AG09319 (cell line): ENCODE measurements at places on chromosomes 16 and 17.
A peak's percentile ranks its signal among the peaks of the same experiment; 100 is the strongest.

DNA sequence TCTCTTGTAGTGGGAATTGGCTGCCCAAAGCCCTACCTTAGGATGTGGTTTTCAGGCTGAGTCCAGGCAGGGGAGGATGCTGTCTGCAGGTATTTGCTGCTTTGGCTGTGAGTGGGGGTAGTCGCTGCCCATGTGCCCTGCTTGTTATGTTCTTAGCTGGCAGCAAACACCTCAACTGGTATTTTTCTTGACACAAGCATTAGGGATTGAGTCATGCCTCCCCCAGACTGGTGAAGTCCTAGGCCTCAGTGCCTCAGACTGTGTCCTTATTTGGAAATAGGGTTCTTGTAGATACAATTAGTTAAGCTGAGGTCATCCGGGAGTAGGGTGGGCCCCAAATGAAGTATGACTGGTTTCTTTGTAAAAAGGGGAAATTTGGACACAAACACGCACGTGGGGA lies 808.3 kb upstream of the EEF2KMT start:
- DNase-seq = no peak

DNA sequence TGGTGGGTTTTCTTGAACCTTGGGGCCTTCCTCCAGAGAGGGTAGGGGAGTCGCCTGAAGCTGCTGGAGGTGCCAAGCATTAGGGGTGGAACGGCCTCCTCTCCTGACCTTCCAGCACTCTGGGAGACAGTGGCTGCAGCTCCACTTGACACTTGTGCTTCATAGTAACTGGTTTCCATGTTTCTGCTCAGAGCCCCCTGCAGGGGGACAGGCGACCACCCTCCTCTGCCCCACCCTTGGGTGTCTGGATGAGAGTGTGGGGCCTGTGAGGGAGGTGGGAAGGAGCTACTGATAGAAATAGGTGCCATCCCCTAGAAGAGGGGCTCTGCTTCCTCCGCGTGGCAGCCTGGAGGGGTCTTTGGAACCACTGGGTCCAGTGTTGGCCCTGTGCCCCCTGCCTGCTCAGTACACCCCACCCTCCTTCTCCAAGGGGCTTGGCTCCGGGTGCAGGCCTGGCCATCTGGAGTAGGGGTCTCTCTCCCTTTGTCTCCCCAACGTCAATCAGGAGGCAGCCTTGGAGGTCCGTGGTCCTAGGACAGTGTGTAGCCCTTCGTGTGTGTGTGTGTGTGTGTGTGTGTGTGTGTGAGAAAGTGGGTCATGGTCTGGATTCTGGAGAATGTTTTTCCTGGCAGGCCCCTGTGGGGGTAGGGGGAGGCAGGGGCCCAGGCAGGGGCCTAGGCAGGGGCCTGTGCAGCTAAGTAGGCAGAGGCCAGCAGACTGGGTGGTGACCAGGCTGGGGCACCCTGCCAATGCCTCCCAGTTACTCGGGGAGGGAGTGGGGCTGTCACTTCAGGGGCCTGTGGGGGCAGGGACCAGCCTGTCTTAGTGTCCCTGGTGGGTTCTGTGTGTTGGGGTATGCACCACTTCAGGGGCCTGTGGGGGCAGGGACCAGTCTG lies 4.9 kb downstream of the LASP1 start:
- no peak for DNase-seq

- peak; percentile 37 for DNase-seq
These were observed 24.5 kb downstream of the UNK start for GRCh38 chr17:75808905-75809621.

DNA sequence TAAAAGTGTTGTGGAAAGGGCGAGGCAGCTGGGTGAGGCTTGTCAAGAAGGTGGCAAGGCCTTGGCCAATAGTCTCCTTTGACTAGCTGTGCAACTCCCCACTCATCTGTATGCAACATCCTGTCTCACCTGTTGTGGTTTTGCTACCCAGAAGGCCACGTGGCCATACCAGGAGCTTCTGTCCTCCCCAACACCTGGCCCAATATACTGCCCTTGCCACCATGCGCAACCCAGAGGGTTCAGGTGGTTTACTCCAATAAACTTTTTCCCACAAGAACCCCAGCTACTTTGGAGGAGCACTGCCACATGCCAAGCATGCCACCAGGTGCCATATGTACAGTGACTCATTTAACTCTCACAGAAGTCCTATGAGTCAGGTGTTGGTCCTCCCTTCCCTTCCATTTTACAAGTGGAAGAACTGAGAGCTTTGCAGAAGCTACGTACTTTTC lies 10.2 kb downstream of the MYO19 start:
- no peak for DNase-seq

GRCh38 chr17:65745241-65745640 lies 183.8 kb upstream of the AXIN2 start:
- no peak for DNase-seq

DNA sequence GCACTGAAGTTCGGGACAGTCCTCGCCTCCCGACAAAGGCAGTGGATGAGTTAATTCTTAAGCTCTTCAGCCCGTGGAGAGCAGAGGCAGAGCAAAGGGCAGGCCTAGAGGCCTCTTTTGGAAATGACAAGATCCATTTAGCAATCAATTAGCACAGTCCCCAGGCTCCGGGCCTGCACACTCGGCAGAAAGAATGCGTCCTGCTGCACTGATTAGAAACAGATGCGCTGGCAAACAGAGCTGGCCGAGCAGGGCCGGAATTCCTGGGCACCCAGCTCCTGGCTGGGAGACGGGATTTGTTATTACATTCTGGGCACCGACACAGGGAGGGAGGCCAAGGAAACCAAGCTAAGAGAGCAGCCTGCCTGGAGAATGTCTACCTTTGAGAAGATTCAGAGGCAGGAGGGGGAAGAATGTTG lies 162.9 kb downstream of the COPRS start:
- DNase-seq = peak; percentile 95

DNA sequence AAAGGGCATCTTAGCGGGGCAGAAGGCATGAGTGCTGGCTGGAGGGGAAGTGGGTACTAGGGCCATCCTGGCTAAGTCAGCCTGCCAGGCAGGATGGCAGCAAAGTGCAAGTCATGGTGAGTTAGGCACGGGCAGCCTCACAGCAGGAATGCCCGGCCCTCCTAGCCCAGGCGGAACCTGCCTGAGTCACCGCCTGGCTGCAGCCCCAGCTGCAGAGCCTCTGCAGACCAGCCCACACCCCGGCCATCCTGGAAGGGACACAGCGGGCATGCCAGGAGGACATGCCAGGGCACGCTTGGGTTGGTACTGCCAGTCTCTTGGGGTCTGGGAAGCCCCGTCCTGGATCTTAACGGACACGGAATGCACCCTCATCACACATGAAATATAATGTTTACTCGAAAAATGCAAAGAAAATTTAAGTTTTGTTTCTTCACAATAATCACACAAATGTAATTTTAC lies 5.0 kb upstream of the ALDH3A1 start:
- DNase-seq = peak; percentile 77

GRCh38 chr16:28188085-28188916 lies 23.5 kb downstream of the XPO6 start:
- DNase-seq = no peak

DNA sequence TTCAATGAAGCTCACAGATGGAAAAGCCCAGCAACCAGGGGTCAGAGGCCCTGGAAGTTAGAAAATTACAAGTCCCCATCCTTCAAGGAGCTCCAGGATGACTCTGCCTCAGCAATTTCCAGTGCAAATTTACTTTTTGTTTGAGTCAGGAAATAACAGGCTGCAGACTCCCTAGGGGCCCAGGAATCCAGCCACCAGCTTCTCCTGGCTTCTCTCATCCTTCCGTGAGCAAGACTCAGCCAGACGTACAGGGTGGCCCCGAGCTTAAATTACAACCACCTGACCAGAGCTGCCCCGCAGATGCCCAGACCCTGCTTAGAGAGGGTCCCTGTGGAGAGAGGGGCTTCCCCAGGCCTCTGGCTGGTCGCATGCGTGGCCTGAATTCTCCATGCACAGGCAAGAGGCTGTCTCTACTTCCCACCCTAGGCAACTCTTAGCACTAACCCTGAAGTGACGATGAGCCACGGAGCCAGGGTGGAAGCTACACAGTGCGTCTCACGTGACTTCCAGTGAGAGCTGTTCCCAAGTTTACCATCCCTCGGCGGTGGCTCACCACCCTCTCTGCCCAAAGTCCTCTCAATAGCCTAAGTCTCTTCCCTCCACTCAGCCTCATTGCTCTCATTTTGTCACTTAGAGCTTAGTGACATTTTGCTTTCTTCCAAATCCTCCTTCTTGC lies 27.1 kb downstream of the GPR142 start:
- DNase-seq = no peak

DNA sequence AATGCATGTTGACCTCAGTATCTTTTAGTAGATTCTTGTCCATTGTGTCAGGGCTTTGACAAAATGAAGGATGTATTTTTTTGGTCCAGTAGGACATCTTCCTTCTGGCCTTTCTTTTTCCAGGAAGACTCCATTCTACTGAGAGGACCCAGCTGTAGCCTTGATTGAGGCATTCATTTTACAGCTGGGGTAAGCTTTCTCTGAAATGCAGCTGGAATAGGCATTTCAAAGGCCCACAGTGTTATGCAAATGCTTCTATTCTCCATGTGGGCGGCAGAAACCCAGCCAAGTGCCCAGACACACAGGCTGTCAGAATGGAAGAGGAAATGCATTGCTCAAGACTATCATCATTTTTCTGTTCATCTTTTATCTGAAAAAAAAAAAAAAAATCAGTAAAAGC lies 629.0 kb upstream of the CDH8 start:
- no peak for DNase-seq

DNA sequence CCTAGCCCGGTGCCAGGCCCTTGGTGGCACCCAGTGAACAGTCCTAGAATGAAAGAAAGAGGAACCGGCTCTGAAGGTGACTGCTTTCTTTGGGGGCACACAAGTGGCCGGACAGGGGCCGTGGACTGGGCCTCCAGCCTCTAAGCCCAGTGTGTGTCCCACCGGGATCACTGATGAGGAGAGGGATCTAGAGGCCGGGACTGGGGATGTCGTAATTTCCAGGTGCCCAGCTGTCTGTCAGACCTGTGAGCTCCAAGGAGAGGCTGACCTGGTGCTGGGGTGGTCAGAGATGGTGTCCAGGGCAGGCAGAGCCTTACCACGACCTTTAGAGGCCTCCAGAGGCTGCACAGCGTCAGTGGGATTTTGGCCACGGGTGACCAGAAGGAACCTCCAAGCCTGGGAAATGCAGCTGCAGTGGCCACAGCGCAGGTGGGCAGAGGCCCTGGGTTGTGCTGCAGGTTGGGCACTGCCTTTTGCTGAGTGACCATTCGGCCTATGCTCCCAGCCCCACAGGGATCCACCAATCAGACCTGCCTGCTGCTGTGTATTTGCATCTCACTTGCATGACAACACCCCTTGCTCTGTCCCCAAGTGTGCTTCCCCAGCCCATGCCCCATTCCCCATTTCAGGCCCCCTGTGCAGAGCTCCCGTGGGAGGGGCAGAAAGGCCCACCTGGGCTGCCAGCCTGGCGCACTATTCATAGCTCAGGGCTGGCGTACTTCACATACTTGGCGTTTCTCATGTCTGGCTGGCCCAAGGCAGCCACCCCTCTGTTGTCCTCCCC lies 12.5 kb downstream of the ARHGAP23 start:
- no peak for DNase-seq

- no peak for DNase-seq
These were observed 4.6 kb upstream of the PYDC1 start for GRCh38 chr16:31221357-31222160.

DNA sequence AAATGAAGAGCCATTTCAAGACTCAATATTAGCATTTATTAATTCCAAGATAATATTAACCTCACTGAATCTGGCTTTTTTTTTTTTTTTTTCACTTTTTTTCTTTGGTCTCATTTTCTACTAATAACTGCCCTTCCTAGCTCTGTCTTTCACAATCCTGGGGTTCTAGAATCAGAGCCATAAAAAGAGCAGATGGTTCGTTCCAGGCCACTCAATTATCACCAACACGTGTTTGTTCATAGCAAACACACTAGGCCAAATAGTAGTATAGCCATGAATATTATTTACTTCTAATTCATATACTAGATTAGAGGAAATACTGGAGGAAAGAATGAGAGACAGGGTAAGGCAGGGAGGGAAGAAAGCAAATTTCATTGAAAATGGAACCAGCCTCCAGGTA lies 39.8 kb downstream of the TEX2 start:
- no peak for DNase-seq

DNA sequence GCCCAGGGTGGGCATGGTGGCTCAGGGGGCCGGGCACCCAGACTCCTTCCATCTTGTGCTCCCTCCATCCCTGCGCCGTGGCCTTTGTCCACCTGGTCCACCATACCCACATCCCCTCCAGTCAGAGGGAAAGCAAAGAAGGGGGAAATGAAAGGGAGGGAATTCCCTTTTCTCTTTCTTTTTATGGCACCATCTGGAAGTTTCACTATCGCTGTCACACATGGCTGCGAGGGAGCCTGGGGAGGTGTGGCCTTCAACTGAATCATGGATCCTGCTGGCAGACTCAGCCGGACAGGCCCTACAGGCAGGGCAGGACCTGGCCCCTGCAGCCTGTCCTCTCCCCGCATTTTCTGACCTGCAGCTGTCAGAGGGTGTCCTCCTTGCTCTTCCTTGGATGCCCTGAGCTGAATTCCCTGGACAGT lies 6.2 kb downstream of the SLC12A3 start:
- DNase-seq = no peak

DNA sequence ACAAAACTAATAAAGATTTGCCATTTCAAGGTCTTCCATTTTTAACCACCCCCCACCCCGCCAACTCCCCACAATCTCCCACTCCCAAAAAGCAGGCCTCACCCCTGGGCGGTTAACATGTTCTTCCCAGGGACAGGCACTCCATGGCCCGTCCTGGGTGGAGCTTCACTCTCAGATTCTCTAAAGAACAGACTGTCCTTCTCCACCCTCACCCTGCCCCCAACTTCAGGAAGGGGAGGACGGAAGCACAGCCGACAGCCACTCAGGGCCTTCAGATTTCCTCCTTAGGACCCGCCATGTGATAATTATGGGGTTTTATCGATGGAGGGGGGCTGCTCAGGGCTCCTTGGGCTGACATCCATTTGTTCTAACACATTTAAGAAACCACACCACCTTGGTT lies 61.9 kb downstream of the ZFHX3 start:
- no peak for DNase-seq

- DNase-seq = no peak
These were observed 9.7 kb downstream of the CDH13 start for GRCh38 chr16:82636485-82636884.

DNA sequence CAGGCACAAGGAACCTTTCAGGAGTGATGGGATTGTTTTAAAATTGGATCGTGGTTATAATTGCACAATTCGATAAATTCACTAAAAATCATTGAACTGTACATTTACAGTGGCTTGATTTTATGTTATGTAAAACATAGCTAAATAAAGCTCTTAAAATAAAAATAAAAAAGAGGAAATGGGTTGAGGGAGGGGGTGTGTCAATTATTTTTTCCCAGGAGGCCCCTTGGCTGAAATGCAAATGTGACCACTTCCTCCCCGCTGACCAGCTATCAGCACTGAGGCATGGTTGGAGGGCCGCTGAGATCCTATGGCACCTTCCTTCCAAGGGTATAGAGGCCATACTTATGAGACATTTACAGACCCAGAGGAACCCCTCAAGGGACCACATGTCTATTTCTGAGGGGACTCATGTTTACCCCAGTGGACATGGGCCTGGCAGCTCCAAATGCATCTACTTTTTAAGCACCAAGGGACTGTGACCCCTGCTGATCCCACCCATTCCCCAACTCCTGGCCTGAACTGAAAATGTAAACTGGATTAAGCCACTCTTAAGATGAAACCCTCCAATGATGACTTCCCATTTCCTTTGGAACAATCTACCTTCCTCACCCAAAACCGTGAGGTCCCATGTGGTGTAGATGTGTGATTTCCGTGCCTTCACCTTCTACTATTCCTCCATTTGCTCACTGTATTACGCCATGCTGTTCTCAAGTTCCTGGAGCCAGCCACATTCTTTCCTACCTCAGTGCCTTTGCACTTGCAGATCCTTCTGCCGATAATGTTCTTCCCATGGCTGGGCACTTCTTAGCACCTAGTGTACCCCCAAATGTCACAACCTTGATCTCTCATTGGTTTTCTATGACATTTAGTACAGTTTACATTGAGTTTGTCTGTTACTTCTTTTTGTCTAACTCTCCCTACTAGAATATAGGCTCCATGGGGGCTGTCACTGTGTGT lies 2.8 kb upstream of the IL21R start:
- no peak for DNase-seq
